ENCODE measurements at places on chromosomes 3 and 15.

GRCh38 chr15:77716632-77717332, 84.1 kb upstream of the LINGO1 start:
- DNase-seq = no peak

- peak; percentile 63 for DNase-seq
Observed at GRCh38 chr15:83871808-83872559, 218.1 kb downstream of the ADAMTSL3 start.

DNA sequence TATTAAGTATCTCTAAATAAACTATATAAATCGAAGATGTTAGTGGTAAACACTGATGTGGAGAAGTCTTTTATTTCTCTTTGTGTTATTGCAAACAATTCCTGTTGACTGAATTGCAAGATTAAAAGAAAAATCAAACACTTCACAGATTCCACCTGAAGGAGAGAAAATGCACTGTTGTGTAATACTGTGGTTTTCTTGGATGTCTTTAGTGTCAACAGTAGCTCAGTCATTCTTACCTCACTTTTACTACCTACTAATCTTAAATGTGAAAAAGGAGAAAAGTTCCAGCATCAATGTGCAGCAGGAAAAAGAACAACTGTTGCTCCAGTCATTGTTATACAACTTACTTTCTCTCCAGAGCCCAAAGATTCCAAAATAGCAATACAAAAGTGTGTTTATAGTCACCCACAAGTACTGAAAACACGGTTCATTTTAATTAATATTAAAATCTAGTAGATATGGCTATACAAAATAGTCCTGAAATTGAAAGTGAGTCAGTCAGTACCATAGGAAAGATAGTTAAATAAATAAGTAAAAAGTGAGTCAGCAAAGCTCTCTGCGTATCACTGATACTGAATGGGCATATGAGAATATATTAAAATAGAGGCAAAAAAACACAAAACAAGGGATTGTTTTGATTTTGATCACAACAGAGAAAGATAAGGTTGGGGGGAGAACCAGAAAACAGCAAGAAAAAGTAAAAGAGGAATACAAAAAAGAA, 90.5 kb upstream of the CSPG5 start:
- no peak for DNase-seq

GRCh38 chr15:37111427-37111717, 11.0 kb upstream of the MEIS2 start:
- no peak for DNase-seq

- DNase-seq = peak; percentile 60
Observed at GRCh38 chr3:55720614-55721013, 233.5 kb upstream of the WNT5A start.
